ENCODE measurements at places on chromosomes 3 and 15. TPM values are rescaled to one million over a fixed set of nuclear protein-coding genes. Genes with fewer than 3 reads are reported as not detected.

C3orf80 gene
- 0.09 TPM for total RNA-seq

EXD1 gene
- not detected for total RNA-seq

ROPN1 gene
- not detected for total RNA-seq

SLC15A2 gene
- 0.59 TPM for total RNA-seq

SLC27A2 gene
- total RNA-seq = 20.7 TPM

CYP11A1 gene
- not detected for total RNA-seq

DNA sequence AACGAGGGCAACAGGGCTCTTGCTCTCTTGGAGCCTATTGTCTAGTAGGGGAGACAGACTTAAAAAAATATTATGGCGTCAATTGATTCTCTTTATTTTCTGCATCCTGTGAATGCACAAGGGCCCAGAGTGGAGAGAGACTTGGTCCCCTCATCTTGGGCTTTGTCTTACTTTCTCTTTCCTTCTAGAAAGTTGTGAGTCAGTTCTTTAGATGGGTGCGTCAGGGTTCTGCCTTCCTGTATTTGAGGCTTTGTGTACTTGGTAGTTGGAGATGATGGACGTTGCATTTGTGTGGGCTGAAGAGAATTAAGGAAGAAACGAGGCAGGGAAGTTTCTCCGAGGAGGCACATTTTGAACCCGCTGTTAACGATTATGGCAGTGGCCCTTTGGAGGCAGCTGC is 52.9 kb downstream of the CACNA1D start:
- no peak overlapping the region for H3K4me3 ChIP-seq
- no peak overlapping the region for H3K27ac ChIP-seq
- no peaks in the 10 kb centered on the region for H3K36me3 ChIP-seq
- DNase-seq = no peak

DNA sequence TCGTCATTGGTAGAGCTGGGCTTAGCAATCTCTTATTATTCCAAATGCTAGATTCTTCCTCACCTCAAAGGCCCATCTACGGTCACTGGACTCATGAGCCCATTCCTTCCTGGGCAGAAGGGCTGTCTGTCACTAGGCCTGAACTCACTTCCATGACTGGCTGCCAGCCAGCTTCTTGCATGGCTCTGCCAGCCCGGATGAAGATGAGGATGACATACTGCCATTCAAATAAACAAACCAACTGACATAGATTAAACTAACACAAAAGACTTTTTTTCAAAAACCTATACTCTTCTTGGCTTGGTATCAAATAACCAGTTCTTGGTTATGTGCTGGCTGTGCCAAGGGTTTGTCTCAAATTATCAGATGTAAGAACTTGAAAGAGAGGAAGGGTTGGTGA is 23.8 kb downstream of the ISL2 start:
- no peaks in the 10 kb centered on the region for H3K4me1 ChIP-seq
- no peaks in the 10 kb centered on the region for H3K27me3 ChIP-seq
- no peaks in the 10 kb centered on the region for H3K36me3 ChIP-seq
- no peak for DNase-seq
- H3K27ac ChIP-seq = no peak overlapping the region

- H3K27ac ChIP-seq = no peak overlapping the region
- no peaks in the 10 kb centered on the region for H3K4me1 ChIP-seq
- no peaks in the 10 kb centered on the region for H3K36me3 ChIP-seq
- H3K27me3 ChIP-seq = no peaks in the 10 kb centered on the region
These were observed 530.2 kb downstream of the SOX2 start for GRCh38 chr3:182241766-182242488.

GRCh38 chr15:42798802-42799201 is 61.9 kb upstream of the CDAN1 start:
- no peak overlapping the region for H3K27ac ChIP-seq
- no peaks in the 10 kb centered on the region for H3K27me3 ChIP-seq
- DNase-seq = no peak
- H3K36me3 ChIP-seq = no peaks in the 10 kb centered on the region
- no peaks in the 10 kb centered on the region for H3K4me1 ChIP-seq

DNA sequence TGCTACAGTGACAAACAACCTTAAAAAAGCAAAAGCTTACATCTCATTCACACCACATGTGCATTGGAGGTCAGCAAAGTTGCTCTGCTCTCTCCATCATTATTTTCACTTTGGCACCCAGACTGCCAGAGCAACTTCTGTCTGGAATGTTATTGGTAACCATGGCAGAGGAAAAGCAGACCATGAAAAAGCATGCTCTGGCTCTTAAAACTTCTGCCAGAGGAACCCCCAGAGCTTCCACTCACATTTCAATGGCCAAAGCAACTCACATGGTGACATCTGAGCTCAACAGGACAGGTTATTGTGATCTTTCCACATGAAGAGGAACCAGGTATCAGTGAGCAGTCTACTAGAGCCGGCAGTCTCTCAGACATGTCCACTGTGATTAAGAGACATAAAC is 21.9 kb upstream of the FRMD5 start:
- H3K36me3 ChIP-seq = no peaks in the 10 kb centered on the region
- H3K27ac ChIP-seq = no peak overlapping the region
- H3K4me1 ChIP-seq = peaks cover 2% of the 10 kb centered on the region
- DNase-seq = no peak

- no peak for DNase-seq
- H3K27ac ChIP-seq = no peak overlapping the region
- no peak overlapping the region for H3K4me3 ChIP-seq
- no peaks in the 10 kb centered on the region for H3K36me3 ChIP-seq
- H3K27me3 ChIP-seq = no peaks in the 10 kb centered on the region
- H3K4me1 ChIP-seq = no peaks in the 10 kb centered on the region
These were observed 276.7 kb upstream of the POU1F1 start for GRCh38 chr3:87553058-87553457.

- no peaks in the 10 kb centered on the region for H3K36me3 ChIP-seq
- H3K4me3 ChIP-seq = no peak overlapping the region
- no peaks in the 10 kb centered on the region for H3K4me1 ChIP-seq
- peaks cover 2% of the 10 kb centered on the region for H3K27me3 ChIP-seq
- DNase-seq = peak; percentile 22
- H3K27ac ChIP-seq = no peak overlapping the region
These were observed 29.4 kb upstream of the TMEM45A start for GRCh38 chr3:100463002-100463401.

- H3K4me3 ChIP-seq = no peak overlapping the region
- no peak for DNase-seq
- H3K4me1 ChIP-seq = no peaks in the 10 kb centered on the region
- peaks cover 2% of the 10 kb centered on the region for H3K27me3 ChIP-seq
These were observed 27.8 kb upstream of the AZI2 start for GRCh38 chr3:28376424-28376823.

- no peak overlapping the region for H3K4me3 ChIP-seq
- H3K27me3 ChIP-seq = peaks cover 2% of the 10 kb centered on the region
- DNase-seq = peak; percentile 61
- H3K27ac ChIP-seq = no peak overlapping the region
- H3K4me1 ChIP-seq = peaks cover 19% of the 10 kb centered on the region
These were observed 2.9 kb upstream of the C15orf39 start for GRCh38 chr15:75198560-75199356.

GRCh38 chr3:171653701-171654100 is 156.6 kb downstream of the PLD1 start:
- no peak overlapping the region for H3K4me3 ChIP-seq
- H3K36me3 ChIP-seq = no peaks in the 10 kb centered on the region
- H3K4me1 ChIP-seq = no peaks in the 10 kb centered on the region
- no peaks in the 10 kb centered on the region for H3K27me3 ChIP-seq
- no peak overlapping the region for H3K27ac ChIP-seq
- DNase-seq = no peak

GRCh38 chr3:179958759-179959158 is 78.0 kb downstream of the PEX5L start:
- no peak for DNase-seq
- H3K27ac ChIP-seq = no peak overlapping the region
- H3K27me3 ChIP-seq = peaks cover 20% of the 10 kb centered on the region
- no peak overlapping the region for H3K4me3 ChIP-seq
- peaks cover 14% of the 10 kb centered on the region for H3K4me1 ChIP-seq
- no peaks in the 10 kb centered on the region for H3K36me3 ChIP-seq

- H3K27me3 ChIP-seq = no peaks in the 10 kb centered on the region
- no peak overlapping the region for H3K27ac ChIP-seq
- no peak for DNase-seq
- H3K4me3 ChIP-seq = no peak overlapping the region
These were observed 115.7 kb upstream of the CHRM5 start for GRCh38 chr15:33852570-33852969.

- H3K36me3 ChIP-seq = no peaks in the 10 kb centered on the region
- no peak overlapping the region for H3K27ac ChIP-seq
- no peak for DNase-seq
- no peak overlapping the region for H3K4me3 ChIP-seq
- H3K27me3 ChIP-seq = no peaks in the 10 kb centered on the region
- H3K4me1 ChIP-seq = no peaks in the 10 kb centered on the region
These were observed 764.8 kb upstream of the CADM2 start for GRCh38 chr3:84194029-84194428.

GRCh38 chr3:196081002-196081833 is 672 bp downstream of the TFRC start:
- peak; percentile 76 for DNase-seq
- H3K4me1 ChIP-seq = peaks cover 34% of the 10 kb centered on the region
- no peaks in the 10 kb centered on the region for H3K27me3 ChIP-seq
- H3K27ac ChIP-seq = peak overlapping the region; percentile 93

DNA sequence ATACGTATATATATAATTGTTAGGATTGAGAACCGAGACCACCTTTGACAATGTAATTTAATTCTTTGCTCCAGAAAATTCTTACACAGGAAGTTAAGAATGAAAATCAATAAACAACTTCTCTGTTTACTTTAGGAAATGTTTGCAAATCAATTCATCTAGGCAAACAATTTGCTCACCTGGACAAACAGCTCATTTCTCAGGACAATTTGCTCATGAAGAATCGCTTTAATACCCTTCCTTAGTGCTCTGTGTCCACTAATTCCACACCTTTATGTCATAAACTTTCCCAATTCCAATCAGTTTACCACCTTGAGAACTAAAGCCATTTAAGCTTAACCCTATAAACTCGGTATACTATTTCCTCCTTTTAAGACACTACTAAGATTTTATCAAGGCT is 292.2 kb downstream of the BCHE start:
- no peaks in the 10 kb centered on the region for H3K27me3 ChIP-seq
- no peak for DNase-seq
- H3K27ac ChIP-seq = no peak overlapping the region
- H3K36me3 ChIP-seq = no peaks in the 10 kb centered on the region

GRCh38 chr15:87841426-87841998 is 415.0 kb downstream of the NTRK3 start:
- H3K27ac ChIP-seq = no peak overlapping the region
- H3K4me3 ChIP-seq = no peak overlapping the region

- H3K27ac ChIP-seq = no peak overlapping the region
- H3K4me1 ChIP-seq = peaks cover 9% of the 10 kb centered on the region
- H3K4me3 ChIP-seq = no peak overlapping the region
- DNase-seq = no peak
These were observed 133.2 kb downstream of the SLC25A26 start for GRCh38 chr3:66354001-66354400.

- no peaks in the 10 kb centered on the region for H3K36me3 ChIP-seq
- no peak for DNase-seq
- no peaks in the 10 kb centered on the region for H3K27me3 ChIP-seq
- H3K4me1 ChIP-seq = no peaks in the 10 kb centered on the region
- H3K27ac ChIP-seq = no peak overlapping the region
These were observed 13.7 kb downstream of the FAM107A start for GRCh38 chr3:58563386-58564035.

DNA sequence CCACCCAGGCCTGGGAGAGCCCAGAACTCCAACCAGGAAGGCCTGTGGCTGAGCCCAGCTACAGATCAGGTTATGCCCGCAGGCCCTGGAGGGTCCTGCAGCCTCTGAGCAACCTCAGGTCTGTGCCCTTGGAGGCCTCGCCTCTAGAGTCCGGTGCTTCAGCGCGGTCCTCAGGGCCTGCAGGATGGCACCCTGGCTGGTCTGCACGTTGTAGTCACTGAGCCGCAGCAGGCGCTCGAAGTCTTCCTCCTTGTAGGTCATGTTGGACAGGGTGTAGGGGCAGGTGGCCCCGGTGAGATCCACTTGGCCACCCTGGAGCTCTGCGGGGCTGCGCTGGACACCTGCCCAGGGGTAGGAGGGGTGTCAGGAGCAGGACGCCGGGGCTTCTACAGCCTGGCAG is 25.8 kb downstream of the PLA2G4D start:
- H3K27ac ChIP-seq = no peak overlapping the region
- no peaks in the 10 kb centered on the region for H3K36me3 ChIP-seq
- H3K4me3 ChIP-seq = no peak overlapping the region
- H3K4me1 ChIP-seq = no peaks in the 10 kb centered on the region
- H3K27me3 ChIP-seq = peaks cover 9% of the 10 kb centered on the region

DNA sequence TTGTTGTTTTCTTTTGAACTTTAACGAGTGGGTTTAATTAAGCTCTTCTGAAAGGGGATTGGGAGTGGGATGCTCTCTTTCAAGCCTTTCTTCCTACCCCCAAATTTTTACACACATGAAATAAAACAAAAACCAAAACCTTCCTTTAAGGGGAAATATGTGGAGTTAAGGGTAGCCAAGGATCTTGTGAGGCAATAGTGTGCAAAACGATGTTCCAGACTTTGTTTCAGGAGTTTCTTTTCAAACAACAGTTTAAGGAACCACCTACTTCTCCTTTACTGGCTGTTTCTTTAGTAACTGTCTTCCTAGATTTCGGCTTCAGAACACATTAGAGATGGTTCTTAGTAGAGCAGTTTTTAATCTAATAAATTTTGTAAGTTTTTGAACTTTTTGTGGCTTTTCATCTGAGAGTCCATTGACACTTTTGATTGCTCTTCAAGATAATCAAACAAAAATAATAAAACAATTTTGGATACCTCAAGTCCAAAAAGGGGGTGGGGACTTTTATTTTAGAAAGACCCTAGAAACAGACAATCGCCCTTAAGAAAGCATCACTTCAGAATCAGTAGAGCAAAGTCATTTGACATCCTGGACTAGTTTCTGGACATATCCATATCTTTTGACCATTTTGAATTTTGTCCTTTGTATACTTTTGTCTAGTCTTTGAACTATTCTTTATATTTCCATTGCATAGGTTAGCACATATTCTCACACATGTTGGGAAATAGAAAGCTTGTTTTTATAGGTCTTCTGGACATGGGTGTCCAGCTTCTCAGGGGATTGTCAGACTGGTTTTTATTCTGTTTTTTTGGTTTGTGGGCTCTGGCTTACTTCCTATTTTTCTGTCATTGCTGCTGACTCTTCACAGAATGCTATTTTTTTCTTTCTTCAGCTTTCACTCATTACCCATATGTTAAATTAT is 6.0 kb downstream of the DIPK2A start:
- H3K4me3 ChIP-seq = no peak overlapping the region
- peaks cover 40% of the 10 kb centered on the region for H3K4me1 ChIP-seq
- DNase-seq = no peak
- peaks cover 10% of the 10 kb centered on the region for H3K36me3 ChIP-seq
- no peaks in the 10 kb centered on the region for H3K27me3 ChIP-seq
- no peak overlapping the region for H3K27ac ChIP-seq

DNA sequence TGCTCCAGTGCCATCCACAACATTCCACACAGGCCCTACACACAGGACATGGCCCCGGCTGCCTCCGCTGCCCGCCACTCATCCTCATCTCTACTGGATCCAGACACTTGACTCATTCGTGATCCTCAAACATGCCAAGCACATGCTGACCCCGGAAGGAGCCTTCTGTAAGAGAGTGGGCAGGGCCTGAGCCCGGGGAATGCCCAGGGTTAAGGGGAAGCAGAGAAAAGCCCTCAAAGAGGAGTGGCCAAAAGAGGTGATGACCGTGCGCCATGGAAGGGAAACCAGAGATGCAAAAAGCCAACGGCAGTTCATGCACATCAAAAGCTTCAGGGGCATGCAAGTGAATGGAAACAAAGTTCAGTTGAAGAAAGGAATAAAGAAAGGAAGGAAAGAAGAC is 46.1 kb downstream of the RFTN1 start:
- peak overlapping the region; percentile 50 for H3K4me3 ChIP-seq
- H3K36me3 ChIP-seq = peaks cover 65% of the 10 kb centered on the region
- no peaks in the 10 kb centered on the region for H3K27me3 ChIP-seq
- H3K27ac ChIP-seq = peak overlapping the region; percentile 92
- peak; percentile 78 for DNase-seq
